ENCODE measurements at places on chromosomes 6 and 20. TPM values are rescaled to one million over a fixed set of nuclear protein-coding genes. Genes with fewer than 3 reads are reported as not detected.

DCDC2 gene
- under 0.01 TPM for total RNA-seq

TFAP2B gene
- total RNA-seq = not detected

EDN1 gene
- under 0.01 TPM for total RNA-seq

MUC22 gene
- not detected for total RNA-seq

KCNK16 gene
- not detected for total RNA-seq

SAPCD1 gene
- 1.1 TPM for total RNA-seq

RNF182 gene
- 5.5 TPM for total RNA-seq

GFOD1 gene
- total RNA-seq = 2.2 TPM

CD40 gene
- total RNA-seq = 4.7 TPM

VGLL2 gene
- not detected for total RNA-seq

RAET1E gene
- 2.2 TPM for total RNA-seq

BNIP5 gene
- not detected for total RNA-seq

SHLD1 gene
- 0.73 TPM for total RNA-seq

PRDM13 gene
- total RNA-seq = not detected

MCCD1 gene
- not detected for total RNA-seq

LGSN gene
- not detected for total RNA-seq

TRIM39 gene
- total RNA-seq = 9.0 TPM

Data from subcutaneous preadipocyte (primary cell).